ENCODE measurements at places on chromosomes 16 and 17.

- no peak for DNase-seq
Measured at GRCh38 chr16:193441-193840, 13.2 kb downstream of the HBQ1 start.

DNA sequence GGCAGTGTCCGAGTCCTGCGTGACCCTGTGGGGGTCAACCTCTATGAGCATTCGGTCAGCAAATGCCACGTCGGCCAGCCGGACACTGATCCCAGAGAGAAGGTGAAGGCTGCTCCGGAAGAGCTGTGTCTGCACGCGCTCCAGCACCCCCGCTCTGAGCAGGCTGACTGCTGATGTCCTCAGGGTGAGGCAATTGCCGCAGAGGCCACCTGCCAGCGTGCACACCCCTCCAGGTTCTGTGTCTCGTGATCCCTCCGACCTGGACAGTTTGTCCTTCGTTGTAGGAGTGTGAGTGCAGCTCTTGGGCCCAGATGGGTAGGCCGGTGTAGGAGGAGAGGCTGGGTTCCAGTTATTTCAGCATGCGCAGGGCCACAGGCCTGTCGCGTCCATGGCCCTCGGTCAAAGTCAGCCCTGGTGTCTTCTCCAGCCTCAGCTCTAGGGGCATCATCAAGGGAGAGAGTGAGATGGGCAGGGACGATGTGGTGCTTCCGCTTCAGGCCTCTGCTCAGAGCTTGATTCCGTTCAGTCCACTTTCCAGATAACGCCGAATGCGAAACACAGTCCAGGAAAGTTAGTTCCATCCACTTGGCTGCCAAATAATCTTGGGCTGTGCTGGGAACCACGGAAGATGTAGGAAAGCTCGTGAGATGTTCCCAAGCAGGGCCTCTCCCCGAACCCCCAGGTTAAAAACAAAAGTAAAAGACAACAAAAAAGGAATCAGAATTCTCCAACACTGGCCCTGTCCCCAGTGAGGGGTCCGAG lies 15.1 kb upstream of the NCBP3 start:
- no peak for DNase-seq

GRCh38 chr17:74052993-74053711 lies 150.3 kb upstream of the RPL38 start:
- DNase-seq: no peak

GRCh38 chr17:7340179-7340578 lies 3.9 kb downstream of the ACAP1 start:
- DNase-seq: no peak

- DNase-seq: no peak
Measured at GRCh38 chr17:46198233-46198632, 5.0 kb upstream of the KANSL1 start.

- peak; percentile 76 for DNase-seq
Measured at GRCh38 chr17:60142872-60143499, 6.8 kb upstream of the CA4 start.

- peak; percentile 58 for DNase-seq
Measured at GRCh38 chr16:79770244-79771064, 169.9 kb upstream of the MAF start.

DNA sequence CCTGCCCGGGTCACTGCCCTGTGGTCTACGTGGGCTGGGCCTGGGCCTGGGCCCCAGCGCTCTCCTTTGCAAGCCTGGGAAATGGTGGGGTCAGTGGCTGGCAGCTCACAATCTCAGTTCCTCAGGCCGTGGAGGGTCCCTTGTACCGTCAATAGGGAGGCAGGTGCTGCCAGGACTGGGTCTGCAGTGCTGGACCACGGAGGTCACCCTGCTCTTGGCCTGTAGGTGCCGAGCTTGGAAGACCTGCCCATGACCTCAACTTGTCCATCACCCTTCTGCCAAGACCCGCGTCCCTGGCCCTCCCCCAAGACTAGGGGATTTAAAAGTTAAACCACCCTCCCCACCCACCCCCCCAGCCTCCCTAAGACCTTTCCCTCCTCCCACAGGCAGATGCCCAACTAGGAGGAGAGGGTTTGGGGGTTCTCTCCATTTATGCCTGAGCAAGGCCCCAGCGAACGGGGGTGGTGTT lies 2.5 kb downstream of the TBX2 start:
- no peak for DNase-seq

- no peak for DNase-seq
Measured at GRCh38 chr17:43556292-43556691, 10.2 kb upstream of the ETV4 start.

- DNase-seq: no peak
Measured at GRCh38 chr17:76241204-76241538, 878 bp upstream of the RNF157 start.

- DNase-seq: peak; percentile 74
Measured at GRCh38 chr17:42120770-42121769, at the start of gene KAT2A. Gene KAT2A, minus strand, starts transcription at chr17:42121367. Its CDS starts 63 bp downstream, at chr17:42121304.

DNA sequence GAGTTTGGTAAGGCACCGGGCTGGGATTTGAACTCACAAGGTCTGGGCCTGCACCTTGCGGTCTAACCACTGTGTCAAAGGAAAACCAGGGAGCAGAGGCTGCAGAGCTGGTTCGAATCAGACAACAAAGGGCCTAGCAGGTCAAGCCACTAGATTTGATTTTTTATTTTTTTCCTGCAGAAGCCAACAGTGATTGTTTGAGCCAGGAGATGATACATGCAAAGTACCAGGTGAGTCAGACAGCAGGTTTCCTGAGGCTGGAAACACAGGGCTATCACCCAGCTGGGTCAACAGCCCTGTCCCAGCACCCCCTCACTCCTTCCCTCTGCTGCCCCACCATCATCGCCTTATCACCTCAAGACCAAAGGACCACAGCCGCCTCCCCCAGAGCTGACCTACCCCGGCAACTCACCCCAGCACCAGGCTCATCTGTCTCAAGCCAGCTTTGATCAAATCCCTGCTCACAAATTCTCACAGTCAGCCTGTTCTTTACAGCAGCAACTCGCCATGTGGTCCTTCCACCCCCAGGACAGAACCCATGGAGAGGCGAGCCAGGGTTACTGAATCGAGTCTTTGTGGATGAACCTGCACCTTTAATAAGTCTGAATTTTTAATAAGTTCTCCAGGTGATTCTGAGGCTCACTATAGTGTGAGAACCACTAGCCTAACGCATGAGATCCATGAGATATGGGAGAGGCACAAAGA lies 13.0 kb upstream of the KRT19 start:
- DNase-seq: no peak

- no peak for DNase-seq
Measured at GRCh38 chr17:1050246-1050995, 53.5 kb downstream of the TIMM22 start.

DNA sequence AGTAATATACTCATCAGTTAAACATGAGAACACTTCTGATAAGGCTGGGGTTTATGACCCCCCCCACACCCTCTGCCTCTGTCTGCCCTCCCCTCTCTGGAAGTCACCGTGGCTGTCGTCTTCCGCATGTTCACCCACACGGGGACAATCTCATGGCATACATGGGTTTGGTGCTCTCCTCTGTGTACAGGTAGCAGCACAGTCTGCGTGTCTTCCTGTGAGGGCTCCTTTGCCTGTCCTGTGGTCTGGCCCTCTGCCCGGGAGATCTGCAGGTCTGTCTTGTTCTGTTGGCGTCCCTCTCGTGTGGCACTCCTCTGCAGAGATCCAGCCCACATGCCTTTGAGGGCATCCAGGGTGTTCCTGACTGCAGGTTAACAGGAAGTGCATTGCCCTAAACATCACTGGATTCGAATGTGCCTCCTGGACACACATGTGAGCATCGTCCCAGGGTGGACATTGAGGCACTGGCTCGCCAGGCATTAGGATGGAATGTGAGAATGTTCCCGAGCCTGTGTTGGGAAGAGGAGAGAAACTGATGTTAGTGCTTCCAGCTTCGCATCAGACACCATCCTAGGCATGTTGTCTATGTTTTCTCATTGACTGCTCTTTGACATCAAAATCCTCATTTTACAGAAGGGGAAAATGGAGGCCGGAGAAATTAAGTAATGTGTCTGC lies 54.5 kb downstream of the NKD1 start:
- peak; percentile 21 for DNase-seq

GRCh38 chr16:76634847-76635697 lies 357.9 kb downstream of the CNTNAP4 start:
- DNase-seq: no peak

DNA sequence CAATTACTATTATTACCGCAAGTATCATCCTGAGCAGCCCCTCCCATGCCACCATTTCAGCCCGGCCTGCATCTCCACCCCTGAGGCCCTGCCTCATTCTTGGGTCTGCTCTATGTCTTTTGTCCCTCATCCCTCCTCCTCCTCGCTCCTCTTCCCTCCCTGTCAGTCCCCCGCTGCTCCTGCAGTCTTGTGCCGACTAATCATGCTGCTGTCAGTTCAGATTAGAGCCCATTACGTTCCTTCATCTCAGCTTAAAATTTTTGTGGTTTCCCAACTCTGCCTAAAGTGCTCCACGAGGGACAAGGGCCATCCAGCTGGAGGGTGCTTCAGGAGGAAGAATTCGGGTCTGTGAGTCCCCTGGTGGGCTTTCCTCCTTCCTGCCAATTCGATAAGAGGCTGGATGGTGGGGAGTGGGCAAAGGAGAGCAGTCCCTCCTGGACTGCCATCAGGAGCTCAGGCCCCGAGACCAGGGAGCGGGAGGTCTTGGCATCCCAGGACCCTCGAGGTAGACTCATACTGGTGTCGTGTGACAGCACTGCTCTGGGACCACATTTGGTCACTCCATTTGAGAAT lies 32.9 kb upstream of the GOSR2 start:
- no peak for DNase-seq

DNA sequence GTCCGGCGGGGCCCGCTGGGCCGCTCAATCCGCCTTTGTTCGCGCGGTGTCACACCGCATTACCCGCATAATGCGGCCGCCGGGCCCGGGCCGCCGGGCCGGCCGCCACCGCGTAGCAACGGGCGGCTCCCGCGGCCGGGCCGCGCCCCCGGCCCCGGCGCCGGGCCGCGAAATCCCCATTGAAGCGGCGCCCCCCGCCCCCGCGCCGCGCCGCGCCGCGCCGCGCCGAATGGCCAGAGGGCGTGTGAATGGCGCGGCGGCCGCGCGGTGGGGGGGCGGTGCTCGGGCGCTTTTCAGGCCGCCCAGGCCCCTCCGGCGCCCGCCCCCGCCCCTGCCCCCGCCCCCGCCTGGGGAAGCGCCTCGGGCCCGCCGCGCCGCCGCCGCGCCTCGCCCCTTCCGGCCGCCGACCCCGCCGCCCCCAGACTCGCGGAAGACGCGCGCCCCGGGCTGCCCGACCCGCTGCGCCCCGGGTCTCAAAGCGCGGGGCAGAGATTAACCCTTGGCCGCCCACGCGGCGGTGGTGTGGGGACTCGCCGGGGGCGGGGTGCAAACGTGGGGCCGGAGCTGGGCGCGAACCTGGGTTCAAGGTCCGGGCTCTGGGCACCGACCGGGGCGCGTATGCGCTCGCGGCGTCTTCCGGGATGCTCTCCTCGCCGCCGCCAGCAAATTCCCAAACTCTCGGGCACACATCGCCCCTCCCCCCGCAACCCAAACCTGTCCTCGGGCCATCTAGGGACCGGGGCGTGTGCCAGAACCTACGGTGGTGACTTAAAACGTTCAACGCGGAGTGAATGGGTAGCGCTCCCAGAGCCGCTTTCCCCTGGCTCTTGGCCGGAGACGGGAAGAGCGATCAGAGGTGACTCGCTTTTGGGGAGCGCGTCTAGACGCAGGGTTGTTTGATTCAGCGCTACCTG lies 46.7 kb downstream of the WNT3 start:
- DNase-seq: no peak

- DNase-seq: no peak
Measured at GRCh38 chr17:33688771-33689170, 395.7 kb upstream of the ASIC2 start.

- DNase-seq: no peak
Measured at GRCh38 chr17:74920642-74921025, 2.4 kb downstream of the USH1G start.

DNA sequence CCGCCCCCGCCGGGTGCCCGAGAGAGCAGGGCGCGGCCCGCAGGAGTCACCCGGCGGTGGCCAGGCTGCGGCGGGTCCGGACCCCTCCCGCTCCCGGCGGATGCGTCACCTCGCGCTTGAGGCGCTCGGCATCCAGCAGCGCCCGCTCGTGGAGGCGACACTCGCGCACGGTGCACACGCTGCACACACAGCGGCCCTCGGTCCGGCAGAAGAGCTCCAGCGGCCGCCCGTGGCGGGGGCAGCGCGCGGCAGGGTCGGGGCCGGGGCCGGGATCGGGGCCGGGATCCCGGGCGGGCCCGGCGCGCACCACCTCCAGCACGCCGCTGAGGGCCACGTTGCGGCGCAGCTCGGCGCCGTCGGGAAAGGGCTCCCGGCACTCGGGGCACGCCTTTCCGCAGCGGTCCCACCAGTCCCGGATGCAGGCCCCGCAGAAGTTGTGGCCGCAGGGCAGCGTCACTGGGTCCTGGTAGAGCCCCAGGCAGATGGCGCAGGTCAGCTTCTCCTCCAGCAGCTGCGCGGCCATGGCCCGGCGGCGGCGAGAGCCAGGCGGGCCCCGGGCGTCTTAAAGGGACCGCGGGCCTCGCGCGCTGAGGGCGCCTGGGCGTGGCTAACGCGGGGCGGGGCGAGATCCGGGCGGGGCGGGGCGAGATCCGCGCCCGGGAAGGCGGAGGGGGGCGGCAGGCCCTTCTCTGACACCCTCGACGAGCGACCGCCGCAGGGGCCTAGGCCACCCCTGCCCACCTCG lies at the start of gene TRIM65:
TSS of gene TRIM65 (minus strand) at position 537 of the 745 bp plus-strand sequence. CDS start at position 523, 14 bp downstream.
- peak; percentile 80 for DNase-seq

DNA sequence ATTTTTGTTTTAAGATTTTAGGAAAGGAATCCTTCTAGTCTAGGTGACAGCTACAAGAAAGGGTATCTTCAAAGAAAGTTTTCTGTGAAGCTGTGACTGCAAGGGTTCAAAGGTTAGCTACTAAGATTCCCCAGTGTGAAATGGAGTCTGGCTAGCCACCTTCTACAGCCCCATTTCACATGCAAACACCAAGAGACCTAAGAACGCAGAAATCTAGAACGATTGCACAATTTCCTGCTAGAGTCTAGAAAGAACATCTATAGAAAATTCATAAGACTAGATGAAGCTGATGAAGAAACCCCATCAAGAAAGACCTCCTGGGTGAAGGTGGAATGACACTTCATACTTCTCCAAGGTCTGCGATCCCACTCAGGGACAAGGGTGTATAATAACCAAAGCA lies 77.1 kb downstream of the STX8 start:
- DNase-seq: no peak

- DNase-seq: peak; percentile 33
Measured at GRCh38 chr17:34519282-34519681, 60.1 kb upstream of the TMEM132E start.

GRCh38 chr16:54009464-54010176 lies 277.0 kb downstream of the IRX3 start:
- DNase-seq: no peak

GRCh38 chr16:84136331-84137125 lies 8.4 kb downstream of the HSDL1 start:
- DNase-seq: no peak

- no peak for DNase-seq
Measured at GRCh38 chr17:72667096-72668063, 425.1 kb downstream of the SLC39A11 start.

- DNase-seq: no peak
Measured at GRCh38 chr17:38702916-38703741, 1.9 kb upstream of the MLLT6 start.

GRCh38 chr16:1659031-1659430 lies 19.0 kb upstream of the JPT2 start:
- DNase-seq: no peak

GRCh38 chr16:88055356-88055755 lies 104.1 kb downstream of the BANP start:
- DNase-seq: no peak
